ENCODE measurements at places on chromosomes 2 and 18.

GRCh38 chr2:154489266-154489858 lies 209.1 kb upstream of the KCNJ3 start:
- DNase-seq: no peak

GRCh38 chr2:203591642-203592041 lies 56.5 kb upstream of the RAPH1 start:
- no peak for DNase-seq

DNA sequence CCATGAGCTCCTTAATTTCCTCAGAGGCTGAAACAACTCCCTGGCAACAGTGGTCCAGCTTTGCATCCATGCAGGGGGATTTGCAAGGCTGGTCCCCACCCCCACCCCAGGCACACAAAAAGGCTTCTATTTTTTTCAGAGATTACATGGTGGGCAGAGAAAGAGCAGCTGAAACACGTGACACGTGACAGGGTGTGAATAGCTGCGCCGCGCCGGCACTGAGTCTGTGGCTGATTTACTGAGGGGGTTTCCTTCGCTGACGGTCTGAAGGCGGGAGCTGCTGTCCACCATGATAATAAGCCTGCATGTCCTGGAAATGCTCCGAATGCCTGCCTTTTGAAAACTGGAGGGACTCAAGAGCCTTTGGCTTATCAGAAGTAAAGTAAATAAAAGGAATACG lies 50.7 kb upstream of the APCDD1 start:
- DNase-seq: no peak

DNA sequence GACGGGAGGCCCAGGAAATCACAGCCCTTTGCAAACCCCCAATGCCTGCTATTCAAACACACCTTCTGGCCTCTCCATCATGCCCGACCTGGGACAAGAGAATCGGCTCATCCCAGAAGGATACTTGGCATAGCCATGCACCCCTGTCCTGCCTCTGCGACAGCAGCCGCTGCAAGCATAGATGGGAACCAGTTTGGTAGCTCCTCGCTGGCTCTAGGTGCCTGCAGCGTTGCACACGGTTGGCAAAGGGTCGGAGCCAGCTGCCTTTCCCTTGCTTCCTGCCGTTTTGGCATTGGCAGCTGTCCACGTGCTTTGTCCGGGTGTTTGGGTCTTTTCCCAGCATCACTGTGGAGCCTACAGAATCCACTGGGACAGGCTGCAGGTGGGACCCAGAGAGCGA lies 76.9 kb downstream of the TWIST2 start:
- DNase-seq: no peak

- no peak for DNase-seq
Observed at GRCh38 chr2:240322231-240322955, 113.1 kb upstream of the GPC1 start.

Data from stimulated activated CD8-positive, alpha-beta memory T cell treated with anti-CD3 and anti-CD28 coated beads, Interleukin-2, amount 100 ng/mL, for 48 hours (primary cell).